Left ventricle myocardium inferior (tissue), 1 donor: ENCODE measurements at places on chromosomes 12 and 14. TPM values are rescaled to one million over a fixed set of nuclear protein-coding genes. Genes with fewer than 3 reads are reported as not detected.

GRCh38 chr14:49014476-49014875, 571.7 kb downstream of the RPS29 start:
- no peak for DNase-seq

GRCh38 chr12:62657363-62657632, 190.7 kb downstream of the MON2 start:
- DNase-seq: no peak

DNA sequence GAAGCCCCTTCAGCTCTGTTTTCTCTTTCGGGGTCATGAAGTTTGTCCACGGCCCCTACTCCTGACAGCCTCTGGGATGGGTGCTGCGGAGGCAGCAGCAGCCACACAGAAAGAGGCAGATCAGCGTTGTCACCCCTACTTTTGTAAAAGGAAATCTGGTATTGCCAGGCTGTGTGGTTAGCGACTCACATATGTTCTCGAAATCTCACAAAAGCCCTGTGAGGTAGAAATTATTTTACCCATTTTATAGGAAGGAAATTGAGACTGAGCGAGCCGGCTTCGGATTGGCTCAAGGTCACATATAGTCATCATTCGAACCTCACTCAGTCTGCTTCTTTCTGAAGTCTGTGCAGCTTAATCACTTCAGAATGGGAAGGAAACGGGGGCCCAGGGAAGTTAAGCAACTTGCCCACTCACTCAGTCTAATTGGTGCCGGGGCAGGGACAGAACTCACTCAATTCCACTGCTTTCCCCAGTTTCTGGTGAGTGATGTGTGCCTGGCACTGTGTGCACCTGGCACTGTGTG, 1.1 kb upstream of the CKAP4 start:
- DNase-seq: no peak

DNA sequence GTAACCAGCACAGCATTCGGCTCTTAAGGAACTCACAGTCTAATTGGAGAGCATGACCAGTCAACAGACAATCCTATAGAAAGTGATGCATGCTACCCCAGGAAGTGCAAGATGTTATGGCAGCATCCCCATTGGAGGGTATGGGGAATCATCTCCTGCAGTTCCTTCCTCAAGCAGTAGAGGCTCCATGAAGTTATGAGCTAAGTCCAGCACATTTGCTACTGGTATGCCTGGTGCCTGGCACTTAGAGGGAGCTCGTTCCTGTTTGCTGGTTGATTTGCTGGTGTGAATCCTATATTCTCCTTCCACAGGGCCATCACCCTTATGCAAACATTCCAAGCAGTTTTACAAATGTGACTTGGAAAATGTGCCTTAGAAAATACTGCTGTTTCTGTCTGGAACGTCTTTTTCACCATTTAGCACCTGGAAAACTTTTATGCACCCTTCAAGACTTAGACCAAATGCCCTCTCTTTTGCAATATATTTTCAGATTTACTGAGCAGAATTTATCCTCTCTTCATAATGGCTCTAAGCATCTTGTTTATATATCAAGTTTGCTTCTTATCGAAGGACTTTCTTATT, 136.1 kb upstream of the WSCD2 start:
- DNase-seq: no peak

- no peak for DNase-seq
Observed at GRCh38 chr12:131831635-131832041, 3.4 kb downstream of the MMP17 start.

GRCh38 chr12:93587611-93588010, 15.1 kb downstream of the SOCS2 start:
- no peak for DNase-seq

- no peak for DNase-seq
Observed at GRCh38 chr12:71972441-71973074, 33.9 kb downstream of the TPH2 start.

SLCO1B1 gene
- not detected for total RNA-seq

LIN7A gene
- total RNA-seq: 11.9 TPM

GRCh38 chr14:98210045-98210672, 1061.8 kb downstream of the BCL11B start:
- no peak for DNase-seq

GRCh38 chr14:51394384-51394783, 154.3 kb downstream of the TMX1 start:
- DNase-seq: no peak

ASPG gene
- total RNA-seq: 27.1 TPM

DNA sequence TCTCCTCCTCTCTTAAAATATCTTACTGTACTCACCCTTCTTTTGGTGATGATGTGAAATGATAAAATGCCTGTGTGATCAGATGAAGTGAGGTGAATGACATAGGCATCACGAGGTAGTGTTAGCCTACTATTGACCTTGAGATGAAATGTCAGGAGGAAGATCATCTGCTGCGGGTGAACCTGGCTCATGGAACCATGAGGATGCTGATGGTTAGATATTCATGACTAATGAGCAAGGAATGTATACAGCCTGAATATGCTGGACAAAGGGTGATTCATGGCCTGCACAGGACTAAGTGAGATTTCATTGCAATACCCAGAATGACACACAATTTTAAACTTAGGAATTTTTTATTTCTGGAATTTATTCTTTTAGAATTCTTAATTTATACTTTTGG, 89.6 kb downstream of the DAAM1 start:
- DNase-seq: no peak

- DNase-seq: no peak
Observed at GRCh38 chr12:108093209-108093608, 35.9 kb upstream of the WSCD2 start.
